ENCODE measurements at places on chromosomes 4 and X. TPM values are rescaled to one million over a fixed set of nuclear protein-coding genes. Genes with fewer than 3 reads are reported as not detected.
A peak's percentile ranks its signal among the peaks of the same experiment; 100 is the strongest.

Gene NDST3
- total RNA-seq: not detected

Gene C4orf50
- total RNA-seq: not detected

Gene PPEF2
- total RNA-seq: not detected

Gene LPAR4
- total RNA-seq: not detected

Gene CT45A7
- not detected for total RNA-seq

Gene TMPRSS11A
- total RNA-seq: not detected

Gene RIBC1
- 0.56 TPM for total RNA-seq

Gene LRRC66
- total RNA-seq: not detected

Gene ADH7
- 0.36 TPM for total RNA-seq

Gene CLTRN
- 0.48 TPM for total RNA-seq

DNA sequence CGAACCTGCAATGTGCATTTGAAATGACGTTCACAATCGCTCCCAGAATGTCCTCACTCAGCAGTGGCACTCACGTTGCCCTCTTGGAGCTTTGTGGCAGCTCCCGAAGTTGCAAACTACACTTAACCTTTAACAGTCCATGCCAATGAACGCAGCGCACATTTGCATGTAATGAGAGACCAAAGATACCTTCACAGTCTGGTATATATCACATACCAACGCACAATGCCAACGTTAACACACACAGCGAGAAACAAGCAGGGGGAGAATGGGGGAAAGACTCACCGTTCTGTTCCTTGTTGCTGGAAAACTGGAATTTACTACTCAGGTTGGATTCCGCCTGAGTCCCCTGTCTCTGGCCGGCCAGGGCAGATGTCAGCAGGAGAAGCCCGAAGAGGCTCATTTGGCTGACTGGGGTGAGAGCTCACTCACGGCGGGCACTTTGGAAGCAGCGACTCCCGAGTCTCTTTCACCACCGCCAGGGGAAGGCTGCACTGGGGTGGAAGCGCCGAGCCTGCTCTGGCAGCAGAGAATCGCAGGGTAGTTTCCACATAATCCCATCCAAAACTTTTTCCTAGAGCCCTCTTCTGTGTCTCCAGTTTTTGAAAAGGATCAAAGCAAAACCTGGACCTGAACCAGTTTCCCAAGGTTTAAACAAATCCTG, 966 bp downstream of the PDGFC start:
- peak; percentile 88 for DNase-seq

- DNase-seq: no peak
Measured at GRCh38 chrX:19372170-19372546, 28.4 kb downstream of the PDHA1 start.

GRCh38 chr4:24235618-24236017, 345.8 kb upstream of the PPARGC1A start:
- no peak for DNase-seq

GRCh38 chr4:156628858-156629257, 342.7 kb downstream of the PDGFC start:
- no peak for DNase-seq

DNA sequence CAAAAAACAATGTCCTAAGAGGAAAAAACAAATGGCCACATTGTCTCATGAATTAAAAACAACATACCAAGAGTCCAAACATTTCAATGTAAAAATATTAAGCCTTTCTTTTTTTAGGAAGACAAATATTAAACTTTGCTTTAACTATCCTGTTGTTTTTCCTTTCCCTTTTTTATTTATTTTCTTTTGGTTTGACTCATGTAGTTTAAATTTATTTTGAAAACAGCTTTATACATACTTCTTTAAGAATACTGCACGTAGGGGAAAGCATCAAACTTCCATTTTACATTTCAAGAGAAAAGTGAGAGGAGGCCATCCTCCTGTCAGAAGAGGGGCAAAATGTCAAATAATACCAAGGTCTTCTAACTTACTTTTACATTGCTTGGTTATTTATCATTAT, 8.7 kb downstream of the GAB1 start:
- no peak for DNase-seq

GRCh38 chrX:67939270-67939669, 395.4 kb downstream of the AR start:
- no peak for DNase-seq

GRCh38 chr4:68948985-68949384, 2.6 kb downstream of the UGT2A3 start:
- DNase-seq: no peak

DNA sequence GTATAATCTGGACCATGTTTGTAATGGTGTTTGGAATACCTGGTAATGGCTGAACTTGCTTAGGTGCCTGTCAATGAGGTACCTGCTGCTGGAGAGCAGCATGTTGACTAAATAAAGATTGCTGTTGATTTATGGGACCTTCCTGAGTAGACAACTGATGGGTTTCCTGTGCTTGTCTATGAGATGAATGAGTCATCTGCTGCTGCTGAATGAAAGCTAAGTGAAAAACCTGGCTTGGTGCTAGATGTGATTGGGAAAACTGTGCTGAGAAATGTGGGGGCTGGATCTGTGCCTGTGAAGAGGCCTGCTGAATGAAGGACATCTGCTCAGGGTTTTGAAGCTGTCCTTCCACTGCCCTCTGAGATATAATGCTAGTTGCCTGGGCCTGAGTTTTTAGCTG, 69.6 kb downstream of the WNK3 start:
- no peak for DNase-seq

DNA sequence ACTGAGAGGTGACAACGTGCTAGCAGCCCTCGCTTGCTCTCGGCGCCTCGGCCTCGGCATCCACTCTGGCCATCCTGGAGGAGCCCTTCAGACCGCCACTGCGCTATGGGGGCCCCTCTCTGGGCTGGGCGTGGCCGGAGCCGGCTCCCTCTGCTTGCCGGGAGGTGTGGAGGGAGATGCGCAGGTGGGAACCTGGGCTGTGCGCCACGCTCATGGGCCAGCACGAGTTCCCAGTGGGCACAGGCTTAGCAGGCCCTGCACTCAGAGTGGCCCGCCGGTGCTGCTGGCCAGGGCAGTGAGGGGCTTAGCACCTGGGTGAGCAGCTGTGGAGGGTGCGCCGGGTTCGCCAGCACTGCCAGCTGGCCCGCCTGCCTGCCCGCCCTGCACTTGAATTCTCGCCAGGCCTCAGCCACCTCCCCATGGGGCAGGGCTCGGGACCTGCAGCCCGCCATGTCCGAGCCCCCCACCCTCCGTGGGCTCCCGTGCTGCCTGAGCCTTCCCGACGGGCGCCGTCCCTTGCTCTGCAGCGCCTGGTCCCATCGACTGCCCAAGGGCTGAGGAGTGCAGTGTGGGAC, 148.0 kb downstream of the RAPGEF2 start:
- no peak for DNase-seq

DNA sequence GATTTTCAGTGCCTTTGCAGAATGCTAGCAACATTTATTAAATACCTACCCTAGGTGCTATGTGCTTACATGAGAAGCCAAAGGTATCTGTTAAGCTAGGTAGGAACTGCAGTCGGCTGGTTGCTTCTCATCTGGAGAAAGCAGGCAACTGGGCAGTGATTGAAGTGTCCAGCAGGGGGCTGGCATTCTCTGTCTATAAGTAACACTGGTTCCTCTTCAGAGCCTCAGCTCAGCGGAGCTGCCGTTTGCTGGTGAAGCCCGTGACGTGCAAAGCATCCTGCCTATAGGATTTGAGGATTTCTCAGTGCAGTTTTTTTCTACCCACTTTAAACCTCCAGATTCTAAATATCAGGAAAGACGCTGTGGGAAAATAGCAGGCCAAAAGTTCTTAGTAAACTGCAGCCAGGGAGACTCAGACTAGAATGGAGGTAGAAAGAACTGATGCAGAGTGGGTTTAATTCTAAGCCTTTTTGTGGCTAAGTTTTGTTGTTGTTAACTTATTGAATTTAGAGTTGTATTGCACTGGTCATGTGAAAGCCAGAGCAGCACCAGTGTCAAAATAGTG, at the start of gene GRPR:
Gene GRPR, plus strand, starts transcription at position 344 of the 565 bp plus-strand sequence. CDS start 389 bp downstream, outside the sequence.
- peak; percentile 78 for DNase-seq

DNA sequence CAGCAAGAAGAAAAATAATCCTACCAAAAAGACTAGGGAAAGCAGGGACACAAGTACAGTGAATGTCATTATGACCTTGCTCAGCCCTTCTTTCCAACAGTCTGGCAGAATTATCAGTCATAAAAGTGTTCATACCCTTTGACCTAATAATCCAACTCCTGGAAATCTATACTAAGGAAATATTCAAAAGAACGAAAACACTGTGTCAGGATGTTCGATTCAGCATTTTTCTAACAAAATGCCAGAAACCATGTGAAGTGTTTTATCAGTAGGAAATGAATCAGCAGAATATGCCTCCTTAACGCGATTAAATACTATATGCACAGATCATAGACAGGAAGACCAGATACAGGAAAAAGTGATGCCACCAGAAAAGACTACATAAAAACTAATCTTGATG, 16.2 kb upstream of the S100G start:
- no peak for DNase-seq

GRCh38 chr4:172850838-172851237, 317.8 kb upstream of the GALNT7 start:
- no peak for DNase-seq

GRCh38 chrX:134671294-134671693, 13.0 kb upstream of the PLAC1 start:
- no peak for DNase-seq

GRCh38 chrX:83508006-83508405, at the start of gene POU3F4:
TSS of gene POU3F4 (plus strand) at chrX:83508290. CDS start at chrX:83508325, 35 bp downstream.
- no peak for DNase-seq

DNA sequence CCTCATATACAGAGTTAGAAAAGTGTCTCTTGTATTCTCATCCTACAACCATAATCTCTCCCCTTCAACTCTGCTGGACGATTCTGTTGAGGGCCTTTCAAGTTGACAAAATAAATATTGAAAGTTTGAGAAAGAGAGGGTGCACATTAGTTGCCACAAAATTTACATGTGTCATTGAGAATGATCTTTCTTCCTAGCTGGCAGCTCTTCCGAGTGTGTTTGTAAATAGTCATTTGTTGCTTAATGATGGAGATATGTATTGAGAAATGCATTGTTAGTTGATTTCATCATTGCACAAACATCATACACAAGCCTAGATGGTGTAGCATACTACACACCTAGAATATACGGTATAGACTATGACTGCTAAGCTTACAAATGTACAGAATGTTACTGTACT, 632.8 kb upstream of the AMOT start:
- no peak for DNase-seq

DNA sequence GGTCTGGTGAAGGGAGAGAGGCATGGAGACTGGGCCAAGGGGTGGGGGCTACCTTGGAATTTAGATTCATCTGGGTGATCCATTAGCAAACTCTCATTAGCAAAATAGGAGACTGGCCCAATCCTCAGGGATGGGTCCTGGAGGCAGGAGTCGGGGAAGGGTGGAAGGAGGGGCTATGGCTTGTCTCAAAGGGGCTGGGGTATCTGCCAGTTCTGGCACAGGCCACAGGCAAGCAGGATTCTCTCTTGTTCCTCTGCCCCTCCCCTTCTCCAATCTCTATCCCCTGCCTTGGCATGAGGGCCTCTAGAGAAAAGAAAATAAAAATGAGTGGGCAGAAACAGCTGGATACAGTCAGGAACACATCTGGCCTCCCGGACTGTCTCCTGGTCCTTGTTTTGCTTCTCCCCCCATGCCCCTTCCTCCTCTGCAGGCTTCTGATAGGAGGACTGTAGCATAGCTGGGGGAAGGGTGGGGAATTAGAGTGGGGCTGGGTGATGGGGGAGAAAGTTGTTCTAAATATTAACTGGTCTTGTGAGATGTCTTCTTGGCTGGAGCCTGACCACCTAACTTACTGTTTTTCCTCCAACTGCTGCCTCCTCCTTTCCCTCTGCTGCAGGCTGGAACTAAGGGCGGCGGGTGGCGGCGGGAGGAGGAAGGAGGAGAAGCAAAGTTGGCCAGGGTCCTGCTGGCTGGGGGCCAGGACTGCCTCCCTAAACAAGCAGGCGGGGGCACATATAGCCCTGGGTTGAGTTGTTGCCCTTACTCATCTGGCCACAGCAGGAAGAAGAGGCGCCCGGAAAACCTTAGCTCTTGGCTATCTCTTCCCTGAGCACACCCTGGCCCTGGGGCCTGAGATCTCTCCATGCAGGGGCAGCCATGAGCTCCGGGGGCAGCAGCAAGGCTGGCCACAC, 53.3 kb upstream of the LAS1L start:
- DNase-seq: peak; percentile 82

Data from suprapubic skin (tissue), 4 donors.